ENCODE measurements at places on chromosomes 5 and 9.

DNA sequence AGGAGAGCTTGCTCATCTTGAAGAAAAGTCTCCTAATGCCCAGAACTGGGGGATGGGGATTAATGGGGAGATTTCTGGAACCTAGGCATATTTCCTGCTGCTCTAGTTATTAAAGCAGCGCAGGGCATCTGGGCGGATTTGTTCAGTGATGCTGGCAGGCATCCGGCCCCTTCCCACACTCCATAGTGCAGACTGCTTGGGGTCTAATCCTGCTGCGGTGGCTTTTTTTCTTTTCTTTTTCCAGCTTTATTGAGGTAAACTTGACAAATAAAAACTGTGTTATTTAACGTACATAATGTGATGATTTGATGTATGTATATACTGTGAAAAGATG, 30.7 kb downstream of the PPARGC1B start:
- no peak for DNase-seq

DNA sequence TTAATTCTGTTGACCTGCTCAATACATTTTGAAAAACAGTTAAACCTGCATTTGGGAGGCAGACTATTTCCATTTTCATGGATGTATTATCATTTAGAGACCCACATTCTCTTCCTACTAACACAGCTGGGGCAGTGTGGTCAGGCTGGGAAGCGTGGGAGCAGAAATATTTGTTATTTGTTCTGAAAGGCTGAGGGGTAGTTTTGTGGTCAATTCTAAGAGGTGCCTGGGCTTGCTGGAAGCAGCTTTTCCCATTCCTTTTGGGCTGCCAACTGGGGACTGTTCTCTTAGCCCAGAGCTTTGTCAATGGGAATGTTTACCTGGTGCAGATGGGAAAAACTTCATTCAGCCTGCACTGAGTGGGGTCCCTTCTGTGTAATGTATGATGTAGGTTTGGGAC, 171.4 kb upstream of the DAP start:
- no peak for DNase-seq

DNA sequence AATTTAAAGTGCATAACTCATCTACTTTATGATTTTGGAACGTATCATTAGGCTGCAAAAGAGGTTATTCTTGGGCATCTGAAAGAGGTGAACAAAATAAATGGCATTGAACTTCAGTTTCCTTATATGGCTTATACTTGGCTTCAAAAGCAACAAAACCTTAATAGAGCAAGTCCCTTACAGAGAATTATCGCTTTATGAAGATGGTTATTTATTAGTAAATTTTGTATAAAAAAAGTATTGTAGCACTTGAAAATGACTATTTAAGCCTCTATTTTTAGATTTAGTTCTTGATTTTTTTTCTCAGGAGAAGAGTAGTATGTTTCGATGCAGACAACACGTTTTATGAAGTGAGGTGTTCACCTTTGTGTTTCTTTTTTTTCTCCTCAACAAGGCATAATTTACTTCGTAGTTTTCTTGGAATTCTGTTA, 2.0 kb downstream of the ERBIN start:
- DNase-seq, result no peak

- no peak for DNase-seq
These were observed 1.5 kb upstream of the GPX3 start for GRCh38 chr5:151018846-151019245.

DNA sequence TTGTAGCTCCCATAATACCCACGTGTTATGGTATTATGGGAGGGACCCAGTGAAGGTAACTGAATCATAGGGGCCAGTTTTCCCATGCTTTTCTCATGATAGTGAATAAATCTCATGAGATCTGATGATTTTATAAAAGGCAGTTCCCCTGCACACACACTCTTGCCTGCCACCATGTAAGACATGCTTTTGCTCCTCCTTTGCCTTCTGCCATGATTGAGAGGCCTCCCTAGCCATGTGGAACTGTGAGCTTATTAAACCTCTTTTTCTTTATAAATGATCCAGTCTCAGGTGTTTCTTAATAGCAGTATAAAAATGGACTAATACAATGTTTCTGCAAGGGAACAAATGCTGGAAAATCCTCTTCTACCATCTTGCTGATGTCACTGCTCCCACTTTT, 10.1 kb upstream of the HSDL2 start:
- DNase-seq, result no peak

- no peak for DNase-seq
These were observed 30.2 kb downstream of the ITGA2 start for GRCh38 chr5:53019320-53019719.

DNA sequence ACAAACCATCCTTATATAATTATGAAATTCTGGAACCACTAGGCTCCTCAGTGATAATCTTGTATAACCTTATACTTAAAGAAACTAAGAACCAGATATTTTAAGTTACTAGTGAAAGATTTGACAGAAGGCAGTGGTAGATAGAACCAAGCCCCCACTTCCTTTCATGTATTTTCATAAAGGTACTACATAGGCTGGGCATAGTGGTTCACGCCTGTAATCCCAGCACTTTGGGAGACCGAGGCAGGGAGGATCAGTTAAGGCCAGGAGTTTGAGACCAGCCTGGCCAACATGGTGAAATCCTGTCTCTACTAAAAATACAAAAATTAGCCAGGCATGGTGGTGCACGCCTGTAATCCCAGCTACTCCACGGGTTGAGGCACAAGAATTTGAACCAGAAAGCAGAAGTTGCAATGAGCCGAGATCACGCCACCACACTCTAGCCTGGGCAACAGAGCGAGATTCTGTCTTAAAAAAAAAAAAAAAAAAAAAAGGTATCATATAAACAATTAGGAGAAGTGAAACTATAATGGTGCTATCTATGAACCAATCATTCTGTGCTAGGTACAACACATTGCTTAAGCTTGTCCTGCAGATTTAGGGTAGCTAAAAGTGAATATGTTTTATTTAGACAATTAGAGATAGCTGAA, 27.9 kb upstream of the DTWD2 start:
- DNase-seq, result no peak

DNA sequence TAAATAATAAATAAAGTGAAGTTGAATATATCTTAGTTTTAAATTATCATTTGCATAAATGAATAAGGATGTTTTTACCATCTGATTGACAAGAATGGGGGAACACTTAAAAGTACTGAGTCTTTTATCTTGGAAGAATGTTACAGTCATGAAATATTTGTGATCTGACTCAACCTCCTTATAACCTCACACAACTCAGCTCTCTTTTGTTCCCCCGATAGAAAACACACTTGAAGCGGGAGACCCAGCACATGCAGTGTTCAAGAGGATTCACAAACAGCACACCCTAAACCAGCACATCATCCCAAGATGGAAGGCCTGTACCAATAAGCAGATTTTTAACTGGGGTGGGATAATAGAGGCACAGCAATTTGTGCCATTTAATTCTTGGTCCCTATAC, 15.5 kb downstream of the BAAT start:
- DNase-seq, result no peak

GRCh38 chr5:73789851-73790281, 163.9 kb downstream of the ARHGEF28 start:
- no peak for DNase-seq

DNA sequence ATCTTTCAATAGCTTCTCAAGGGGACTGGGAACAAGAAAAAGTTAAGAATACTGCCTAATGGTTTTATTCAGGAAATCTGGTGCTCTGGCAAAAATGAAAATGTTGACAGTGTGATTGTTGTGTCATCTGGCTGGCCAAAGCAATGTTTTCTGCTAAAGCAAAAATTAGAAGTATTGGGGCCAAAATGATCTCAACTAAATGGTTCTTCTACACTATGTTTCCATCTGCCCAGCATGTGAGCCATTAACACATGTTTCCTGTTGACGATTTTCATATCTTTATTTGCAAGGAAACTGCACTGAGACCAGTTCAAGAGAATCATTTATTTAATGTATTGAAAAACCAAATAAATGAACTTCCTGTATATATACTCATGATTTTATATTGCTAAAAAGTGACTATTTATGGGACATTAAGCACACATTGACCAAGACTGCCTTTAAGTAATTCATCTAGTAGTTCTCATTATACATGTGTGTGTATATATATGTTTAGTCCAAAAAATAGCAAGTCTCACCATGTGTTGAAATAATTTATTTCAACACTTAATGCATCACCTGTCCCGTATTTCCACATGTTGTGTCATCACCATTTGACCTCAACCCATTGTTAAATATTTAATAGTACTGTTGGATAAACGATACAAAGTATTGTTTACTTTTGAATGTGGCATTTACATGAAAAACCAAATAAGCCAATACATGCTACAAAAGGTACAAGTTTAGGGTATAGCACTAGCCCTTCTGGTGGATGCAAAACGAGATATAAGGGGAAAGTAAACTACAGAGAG, 7.5 kb upstream of the FST start:
- no peak for DNase-seq

Data from central memory CD4-positive, alpha-beta T cell (primary cell).